ENCODE measurements at places on chromosomes 16 and 17.

GRCh38 chr16:50067290-50067853, 1.6 kb downstream of the HEATR3 start:
- no peak for DNase-seq

GRCh38 chr17:42322382-42323267, 34.3 kb downstream of the STAT5A start:
- DNase-seq = peak; percentile 60

DNA sequence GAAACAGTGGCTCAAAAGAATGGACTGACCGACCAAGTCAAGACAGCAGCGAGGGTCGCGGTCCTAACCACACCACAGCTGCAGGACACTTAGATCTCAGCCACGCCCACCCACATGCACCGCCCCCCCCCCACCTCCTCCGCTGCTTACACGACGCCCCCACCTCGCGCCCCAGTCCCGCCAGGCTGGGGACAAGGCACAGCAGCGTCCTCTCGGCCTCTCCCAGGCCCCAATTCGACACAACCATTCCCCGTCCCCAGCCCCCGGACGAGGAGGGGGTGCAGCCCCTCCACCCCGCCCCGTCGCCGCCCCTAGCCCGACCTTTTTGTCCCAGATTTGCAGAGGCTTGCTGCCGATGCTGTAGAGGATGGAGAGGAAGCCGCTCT, 477 bp downstream of the CFAP20 start:
- DNase-seq = no peak

DNA sequence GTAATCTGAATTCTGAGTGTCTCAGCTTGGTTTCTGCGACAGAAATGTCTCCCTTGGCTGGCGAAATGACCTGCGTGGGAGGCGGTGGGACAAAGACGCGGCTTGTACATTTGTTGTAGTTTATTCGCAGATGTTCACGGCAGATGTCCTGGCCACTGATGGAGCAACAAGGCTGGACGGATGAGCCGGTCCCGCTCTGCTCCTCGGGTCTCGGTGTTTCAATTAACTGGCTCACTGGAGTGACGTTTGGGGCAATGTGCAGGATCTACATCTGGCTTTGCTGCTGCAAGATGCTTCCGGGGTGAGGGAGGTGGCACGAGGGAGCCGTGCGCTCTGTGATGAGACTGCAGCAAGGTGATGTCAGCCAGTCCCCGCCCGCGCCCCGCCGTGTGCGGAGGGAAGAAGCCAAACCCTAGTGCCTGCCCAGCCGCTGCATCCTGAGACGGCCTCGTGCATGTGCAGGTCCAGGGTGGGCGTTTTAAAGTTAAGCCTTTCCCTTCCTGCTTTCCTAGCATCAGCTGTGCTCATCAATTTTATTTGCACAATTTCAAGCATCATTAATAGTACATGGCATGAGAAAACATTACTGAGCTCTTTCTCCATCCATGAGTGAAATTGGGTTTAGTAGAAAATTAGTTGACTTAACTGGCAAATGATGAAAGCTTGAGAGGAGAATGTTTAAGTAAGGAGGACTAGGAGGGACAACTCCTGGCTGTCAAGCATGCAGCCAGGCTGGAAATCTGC, 44.4 kb downstream of the MGAT5B start:
- no peak for DNase-seq

DNA sequence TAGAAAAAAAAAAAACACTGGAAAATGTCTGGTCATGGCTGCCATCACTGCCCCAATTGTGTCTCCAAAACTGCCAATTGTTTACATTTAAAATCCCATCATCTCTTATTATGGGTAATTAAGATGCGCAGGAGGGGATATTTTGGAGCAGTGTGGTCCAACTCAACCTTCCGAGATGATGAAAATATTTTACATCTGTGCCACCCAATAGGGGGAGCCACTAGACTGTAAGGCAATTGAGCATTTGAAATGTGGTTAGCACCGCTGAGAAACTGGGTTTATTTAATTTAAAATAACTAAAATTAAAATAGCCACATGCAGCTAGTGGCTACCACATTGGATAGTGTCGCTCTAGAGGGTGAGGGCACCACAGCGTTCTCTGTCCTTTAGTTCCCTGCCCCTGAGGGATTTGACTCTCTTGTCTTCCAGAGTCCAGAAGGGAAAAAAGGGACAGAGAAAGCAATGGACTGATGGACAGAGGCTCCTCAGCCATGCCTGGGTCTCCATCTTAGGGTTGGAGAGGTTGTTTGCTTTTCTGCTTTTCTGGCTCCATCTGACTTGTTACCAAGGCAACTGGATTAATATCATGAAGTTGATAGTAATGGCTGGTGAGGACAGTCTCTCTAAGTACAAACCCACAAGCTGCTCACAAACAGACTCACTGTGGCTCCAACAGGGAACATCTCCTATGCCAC, 3.5 kb downstream of the MPO start:
- DNase-seq = no peak

- no peak for DNase-seq
These were observed 18.9 kb downstream of the GNGT2 start for GRCh38 chr17:49191409-49191916.

DNA sequence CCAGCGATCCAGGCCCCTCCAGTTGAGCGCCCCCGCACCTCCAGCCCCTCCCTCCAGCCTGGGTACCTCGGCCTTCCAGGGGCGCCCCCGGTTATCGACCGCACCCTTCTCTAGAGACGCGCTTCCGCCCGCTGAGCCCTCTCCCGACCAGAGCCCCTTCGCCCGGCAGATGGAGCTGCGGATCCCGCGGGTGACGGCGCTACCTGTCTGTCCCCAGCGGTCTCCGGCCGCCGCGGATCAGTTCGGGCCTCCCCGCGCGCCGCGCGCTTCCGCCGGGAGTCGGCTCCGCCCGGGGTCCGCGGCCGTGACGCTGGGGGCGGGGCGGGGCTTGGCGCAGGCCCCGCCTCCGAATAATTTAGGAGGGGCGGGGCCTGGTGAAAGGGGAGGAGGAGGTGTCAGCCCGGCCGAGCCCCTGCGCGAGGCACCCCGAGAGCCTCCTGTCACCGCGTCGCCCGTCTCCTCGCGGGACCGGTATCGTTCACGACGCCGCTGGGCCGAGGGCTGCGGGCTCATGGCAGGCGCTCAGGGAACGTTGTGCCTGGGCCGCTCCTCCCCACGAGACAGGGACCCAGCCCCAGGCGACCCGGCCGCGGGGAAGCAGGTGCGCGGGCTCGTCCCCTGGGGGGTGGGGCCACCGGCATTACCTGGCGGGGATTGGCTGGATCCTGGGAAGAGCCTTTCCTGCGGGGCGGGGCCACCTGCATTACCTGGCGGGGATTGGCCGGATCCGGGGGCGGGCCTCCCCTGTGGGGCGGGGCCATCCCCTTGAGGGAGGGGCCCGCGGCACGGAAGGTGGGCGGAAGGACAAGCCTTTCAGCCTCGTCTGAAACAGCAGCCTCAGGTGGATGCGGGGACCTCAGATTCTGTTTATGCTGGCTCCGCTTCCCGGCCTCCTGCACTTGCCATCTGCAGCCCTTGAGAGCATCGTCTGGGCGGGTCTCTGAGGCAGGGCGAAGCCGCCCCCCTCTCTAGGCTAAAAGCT, at the start of gene SPATA2L:
SPATA2L (minus strand) TSS at position 281 of the 982 bp plus-strand sequence. CDS start 473 bp downstream, outside the sequence.
- DNase-seq = no peak

DNA sequence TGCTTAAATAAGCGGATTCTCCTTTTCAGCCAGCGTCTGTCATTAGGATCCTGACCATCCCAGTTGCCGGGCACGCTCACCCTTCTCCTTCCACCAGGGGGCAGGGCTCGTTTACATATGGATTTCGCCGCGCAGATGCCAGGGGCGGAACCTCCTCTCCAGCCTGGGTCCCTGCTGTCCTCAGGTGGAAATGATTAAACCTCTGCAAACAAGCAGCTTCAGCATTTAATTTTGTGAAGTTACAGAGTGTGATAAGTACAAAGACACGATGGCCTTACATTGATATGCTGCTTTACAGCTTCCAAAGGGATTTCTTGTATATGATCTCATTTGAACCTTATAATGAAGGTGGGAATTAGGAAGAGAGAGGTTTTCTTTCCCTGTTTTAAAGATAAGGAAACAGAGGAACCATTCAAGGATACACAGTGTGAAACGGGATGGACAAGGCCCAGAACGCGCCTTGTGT, 3.9 kb upstream of the KRT28 start:
- no peak for DNase-seq

DNA sequence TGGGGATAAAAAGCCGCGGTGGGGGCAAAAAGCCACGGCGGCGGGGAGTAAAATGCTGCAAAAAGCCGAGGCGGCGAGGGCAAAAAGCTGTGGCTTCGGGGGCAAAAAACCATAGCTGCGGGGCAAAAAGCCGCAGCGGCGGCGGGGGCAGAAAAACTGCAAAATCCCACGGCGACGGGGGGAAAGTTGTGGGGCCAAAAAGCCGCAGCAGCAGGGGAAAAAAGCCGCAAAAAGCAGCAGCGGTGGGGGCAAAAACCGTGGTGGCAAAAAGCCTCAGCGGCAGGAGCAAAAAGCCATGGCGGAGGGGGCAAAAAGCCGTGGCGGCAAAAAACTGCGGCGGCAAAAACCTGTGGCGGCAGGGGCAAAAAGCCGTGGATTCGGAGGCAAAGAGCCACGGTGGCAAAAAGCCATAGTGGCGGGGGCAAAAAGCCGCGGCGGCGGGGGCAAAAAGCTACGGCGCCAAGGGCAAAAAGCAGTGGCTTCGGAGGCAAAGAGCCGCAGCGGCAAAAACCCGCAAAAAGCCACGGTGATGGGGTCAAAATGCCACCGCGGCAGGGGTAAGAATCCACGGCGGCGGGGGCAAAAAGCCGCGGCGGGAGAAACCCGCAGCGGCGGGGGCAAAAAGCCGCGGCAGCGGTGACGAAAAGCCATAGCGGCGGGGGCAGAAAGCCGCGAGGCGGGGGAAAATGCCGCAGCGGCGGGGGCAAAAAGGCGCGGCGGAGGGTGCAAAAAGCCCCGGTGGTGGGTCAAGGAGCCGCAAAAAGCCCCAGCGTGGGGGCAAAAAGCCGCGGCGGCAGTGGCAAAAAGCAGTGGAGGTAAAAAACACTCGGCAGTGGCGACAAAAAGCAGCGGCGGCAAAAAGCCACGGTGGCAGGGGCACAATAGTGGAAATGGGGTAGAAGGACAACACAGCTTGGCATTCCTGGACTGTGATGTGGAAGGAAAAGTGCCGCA, 192.8 kb downstream of the SHCBP1 start:
- DNase-seq = no peak

- no peak for DNase-seq
These were observed 73.3 kb upstream of the CNEP1R1 start for GRCh38 chr16:49951574-49952195.

DNA sequence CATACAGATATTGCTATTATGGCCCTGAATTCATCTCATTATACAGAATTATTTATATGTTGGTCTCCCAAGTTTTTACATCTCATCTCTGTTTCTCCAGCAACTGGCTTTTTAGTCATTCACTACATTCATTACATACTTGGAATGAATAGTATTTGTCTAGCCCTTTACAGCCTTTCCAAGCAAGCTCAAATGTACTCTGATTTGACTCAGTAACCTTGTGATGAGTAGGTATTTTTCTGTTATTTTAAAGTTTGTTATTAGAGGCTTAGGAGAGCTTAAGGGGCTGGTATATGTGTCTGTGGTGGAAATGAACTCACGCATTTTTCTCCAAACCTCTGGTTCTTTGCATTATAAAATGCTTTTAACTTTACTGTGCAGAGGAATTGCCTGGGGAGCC, 224.7 kb downstream of the SNX29 start:
- no peak for DNase-seq

GRCh38 chr16:66623755-66624154, 19.3 kb downstream of the CMTM3 start:
- no peak for DNase-seq

DNA sequence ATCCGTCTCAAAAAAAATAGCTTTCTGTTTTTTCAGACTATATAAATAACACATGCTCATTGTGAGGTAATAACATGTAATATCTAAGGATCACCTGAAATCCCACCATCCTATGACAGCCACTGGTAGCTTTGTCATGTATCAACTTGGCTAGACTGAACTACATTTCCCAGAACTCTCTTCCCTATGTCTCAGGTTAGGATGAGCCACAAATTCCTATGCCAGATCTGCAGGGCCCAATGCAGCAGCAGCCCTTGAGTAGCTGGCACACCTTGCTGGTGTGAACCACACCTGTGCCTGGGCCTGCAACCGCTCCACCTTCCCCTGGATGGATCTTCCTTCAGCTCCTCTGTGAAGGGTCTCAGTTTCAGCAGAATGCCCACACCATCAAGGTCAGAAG, 28.1 kb downstream of the OGFOD1 start:
- no peak for DNase-seq
